GM23338 (cell line): ENCODE measurements at places on chromosomes 3 and 15. TPM values are rescaled to one million over a fixed set of nuclear protein-coding genes. Genes with fewer than 3 reads are reported as not detected.

- H3K36me3 ChIP-seq: no peaks in the 10 kb centered on the region
- H3K4me3 ChIP-seq: no peak overlapping the region
- H3K27me3 ChIP-seq: no peaks in the 10 kb centered on the region
- no peak overlapping the region for H3K27ac ChIP-seq
Observed at GRCh38 chr3:47404955-47405790, 24.4 kb downstream of the PTPN23 start.

DNA sequence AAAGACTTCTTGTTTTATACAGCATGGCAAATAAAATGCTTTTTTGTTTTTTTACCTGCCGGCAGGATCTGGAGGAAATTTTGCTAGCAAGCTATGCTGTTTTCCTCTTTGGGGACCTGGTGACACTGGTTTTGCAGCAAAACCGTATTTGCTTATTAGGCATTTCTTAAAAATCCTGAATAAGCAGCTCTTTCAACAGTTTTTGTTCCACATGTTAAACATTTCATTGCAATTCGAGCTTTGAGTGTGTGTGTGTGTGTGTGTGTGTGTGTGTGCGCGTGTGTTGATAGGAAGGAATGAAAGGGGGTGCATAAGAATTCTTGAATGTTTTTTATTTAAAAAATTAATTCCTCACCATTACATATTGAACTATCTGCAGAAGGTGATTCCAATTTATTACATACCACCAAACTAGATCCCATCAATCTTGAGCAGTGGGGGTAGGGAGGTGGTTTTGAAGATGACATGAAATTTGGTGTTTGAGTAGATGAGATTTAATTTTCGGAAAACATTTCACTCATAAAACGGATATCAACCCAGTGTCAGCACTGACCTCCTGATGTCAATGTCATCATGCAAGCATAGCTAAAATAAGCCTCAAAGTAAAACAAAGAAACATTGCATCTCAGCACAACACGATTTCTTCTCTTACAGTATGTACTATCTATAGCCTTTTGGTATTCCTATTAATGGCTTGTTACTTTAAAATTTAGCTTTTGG lies 17.3 kb downstream of the ZBTB38 start:
- peaks cover 43% of the 10 kb centered on the region for H3K4me1 ChIP-seq
- no peak overlapping the region for H3K27ac ChIP-seq
- no peaks in the 10 kb centered on the region for H3K36me3 ChIP-seq

The PTPRG gene
- 117 and 131 TPM in 2 replicates for total RNA-seq

The USP13 gene
- 13.2 and 22.7 TPM in 2 replicates for total RNA-seq

The CADM2 gene
- 13.3 and 16.4 TPM in 2 replicates for total RNA-seq

- H3K27me3 ChIP-seq: no peaks in the 10 kb centered on the region
- H3K36me3 ChIP-seq: no peaks in the 10 kb centered on the region
- H3K4me3 ChIP-seq: no peak overlapping the region
- 0 out of 2 replicates have a peak, but pooled peaks cover 8% of the 10 kb centered on the region for H3K4me1 ChIP-seq
- no peak for DNase-seq
Observed at GRCh38 chr15:31163769-31164572, 62.4 kb upstream of the TRPM1 start.

DNA sequence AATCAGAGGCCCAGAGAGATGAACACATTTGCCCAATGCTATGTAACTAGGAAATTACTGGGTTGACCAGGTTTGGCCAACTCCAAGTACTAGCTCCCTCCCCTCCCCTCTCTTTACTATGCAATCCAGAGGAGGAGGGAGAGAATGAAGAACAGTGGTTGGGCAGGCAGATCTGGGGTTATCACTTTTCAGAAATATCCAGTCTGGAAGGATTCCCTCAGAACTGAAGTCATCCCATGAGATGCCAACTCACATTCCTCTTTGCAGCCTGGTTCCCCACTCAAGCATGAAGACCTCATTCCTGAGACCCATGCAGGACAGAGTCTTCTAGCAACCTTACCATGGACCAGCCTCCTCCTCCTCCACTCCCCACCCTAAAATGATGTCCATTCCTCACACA lies 201.1 kb downstream of the TLE3 start:
- no peak overlapping the region for H3K27ac ChIP-seq
- H3K36me3 ChIP-seq: no peaks in the 10 kb centered on the region
- no peaks in the 10 kb centered on the region for H3K4me1 ChIP-seq
- H3K4me3 ChIP-seq: no peak overlapping the region

DNA sequence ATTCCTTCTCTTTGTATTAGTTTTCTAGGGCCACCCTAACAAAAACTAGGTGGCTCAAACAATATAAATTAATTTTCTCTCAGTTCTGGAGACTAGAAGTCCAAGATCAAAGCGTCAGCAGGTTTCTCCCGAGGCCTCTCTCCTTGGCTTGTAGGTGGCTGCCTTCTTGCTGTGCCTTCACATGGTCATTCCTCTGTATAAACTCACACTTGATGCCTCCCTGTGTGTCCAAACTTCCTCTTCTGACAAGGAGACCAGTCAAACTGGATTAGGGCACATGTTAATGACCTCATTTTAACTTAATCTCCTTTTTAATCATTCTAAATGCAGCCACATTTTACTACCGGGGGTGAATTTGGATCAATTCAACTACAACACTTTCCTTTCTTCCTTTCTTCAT lies 691.1 kb downstream of the DIPK2A start:
- H3K27me3 ChIP-seq: no peaks in the 10 kb centered on the region
- no peak overlapping the region for H3K27ac ChIP-seq
- H3K4me1 ChIP-seq: no peaks in the 10 kb centered on the region
- H3K4me3 ChIP-seq: no peak overlapping the region
- H3K36me3 ChIP-seq: no peaks in the 10 kb centered on the region

DNA sequence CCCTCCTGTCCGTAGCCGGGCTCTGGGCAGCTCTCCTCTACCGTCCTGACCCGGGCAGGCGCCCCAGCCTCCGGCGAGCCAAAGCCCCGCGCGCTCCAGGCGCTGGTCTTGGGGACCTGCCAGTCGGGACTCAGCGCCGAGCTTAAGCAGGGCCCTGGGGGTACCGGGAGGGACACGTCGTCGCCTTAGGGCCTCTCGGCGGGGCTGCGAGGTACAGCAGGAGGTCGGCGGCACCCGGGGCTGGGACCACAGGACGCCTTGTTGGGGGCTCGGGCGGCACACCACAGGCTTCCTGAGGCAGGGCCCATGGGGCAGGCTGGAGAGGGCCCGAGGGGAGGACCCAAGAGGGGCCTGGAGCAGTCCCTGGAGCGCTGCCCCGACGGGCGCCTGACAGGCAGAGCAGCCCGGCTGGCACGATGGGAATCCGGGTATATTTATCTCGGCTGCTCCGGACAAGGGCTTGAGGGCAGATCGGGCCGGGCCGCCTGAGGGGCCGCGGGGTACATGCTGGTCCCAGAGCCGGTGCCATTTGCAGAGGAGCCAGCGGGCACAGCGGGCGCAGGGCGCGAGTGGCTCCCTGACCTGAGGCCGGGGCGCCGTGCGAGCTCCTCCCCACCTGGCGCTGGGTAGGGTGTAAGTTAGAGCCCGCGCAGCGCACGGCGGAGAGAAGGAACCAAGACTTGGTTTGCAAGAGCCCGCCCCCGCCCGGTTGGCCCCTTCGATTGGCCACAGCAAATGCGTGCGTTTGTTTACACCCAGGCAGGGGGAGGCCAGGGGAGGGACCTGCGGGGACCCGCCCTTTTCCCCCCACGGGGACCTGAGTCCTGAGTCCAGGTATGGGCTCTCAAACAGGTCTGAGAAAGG lies 574 bp downstream of the SLC38A3 start:
- H3K27me3 ChIP-seq: peaks cover 29% of the 10 kb centered on the region
- peak overlapping the region; percentile 75 for H3K4me3 ChIP-seq
- no peaks in the 10 kb centered on the region for H3K4me1 ChIP-seq

The CDC25A gene
- 126 and 131 TPM in 2 replicates for total RNA-seq

GRCh38 chr15:86894269-86894668 lies 814.6 kb downstream of the AGBL1 start:
- peaks cover 19% of the 10 kb centered on the region for H3K4me1 ChIP-seq
- no peak overlapping the region for H3K4me3 ChIP-seq
- no peak for DNase-seq
- no peaks in the 10 kb centered on the region for H3K27me3 ChIP-seq

GRCh38 chr3:21390856-21391255 lies 360.2 kb downstream of the ZNF385D start:
- no peaks in the 10 kb centered on the region for H3K36me3 ChIP-seq
- no peaks in the 10 kb centered on the region for H3K27me3 ChIP-seq
- DNase-seq: peak; percentile 3
- H3K4me3 ChIP-seq: no peak overlapping the region
- H3K4me1 ChIP-seq: no peaks in the 10 kb centered on the region

The TF gene
- 0.76 and 2.9 TPM in 2 replicates for total RNA-seq

GRCh38 chr3:190401963-190402362 lies 14.0 kb downstream of the CLDN16 start:
- no peak overlapping the region for H3K4me3 ChIP-seq
- no peaks in the 10 kb centered on the region for H3K36me3 ChIP-seq
- H3K27ac ChIP-seq: no peak overlapping the region
- H3K27me3 ChIP-seq: no peaks in the 10 kb centered on the region
- no peaks in the 10 kb centered on the region for H3K4me1 ChIP-seq
- no peak for DNase-seq

- H3K27ac ChIP-seq: no peak overlapping the region
- H3K27me3 ChIP-seq: no peaks in the 10 kb centered on the region
- H3K4me3 ChIP-seq: no peak overlapping the region
- no peak for DNase-seq
- no peaks in the 10 kb centered on the region; the same call in 1 of the 2 replicates for H3K4me1 ChIP-seq
Observed at GRCh38 chr15:40060236-40060961, 21.4 kb upstream of the SRP14 start.

- peak overlapping the region; percentile 84 for H3K4me3 ChIP-seq
- H3K27ac ChIP-seq: 0 out of 2 replicates have a peak overlapping the region, but pooled peaks have one; percentile 36
- H3K4me1 ChIP-seq: peaks cover 37% of the 10 kb centered on the region
- H3K27me3 ChIP-seq: no peaks in the 10 kb centered on the region
Observed at GRCh38 chr3:146544929-146545528, 622 bp upstream of the PLSCR1 start.

- H3K27ac ChIP-seq: no peak overlapping the region
- DNase-seq: no peak
- H3K36me3 ChIP-seq: no peaks in the 10 kb centered on the region
- no peaks in the 10 kb centered on the region for H3K27me3 ChIP-seq
Observed at GRCh38 chr15:69000725-69001503, 13.6 kb upstream of the NOX5 start.

GRCh38 chr15:96764501-96764900 lies 434.0 kb downstream of the NR2F2 start:
- H3K4me1 ChIP-seq: no peaks in the 10 kb centered on the region; the same call in 1 of the 2 replicates
- H3K27me3 ChIP-seq: no peaks in the 10 kb centered on the region
- no peak overlapping the region for H3K27ac ChIP-seq
- H3K4me3 ChIP-seq: no peak overlapping the region
- no peaks in the 10 kb centered on the region for H3K36me3 ChIP-seq

The PLSCR2 gene
- total RNA-seq: not detected in 2 replicates

DNA sequence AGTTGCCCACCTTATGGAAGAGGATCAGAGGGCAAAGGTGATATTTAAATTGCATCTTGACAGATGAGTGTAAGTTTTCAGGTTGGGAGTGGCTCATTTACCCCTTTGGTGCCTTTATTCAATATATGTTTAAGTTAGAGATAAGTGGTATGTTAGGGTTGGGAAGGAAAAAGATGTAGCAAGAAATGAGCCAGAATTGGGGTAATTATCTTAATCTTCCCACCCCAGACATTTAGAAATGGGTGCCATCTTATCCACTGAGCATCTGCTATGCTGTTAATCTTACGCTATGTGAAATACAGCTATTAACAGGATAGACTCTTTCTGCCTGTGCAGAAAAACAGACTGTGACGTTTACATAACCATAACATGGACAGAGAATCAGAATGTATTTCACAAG lies 6.3 kb downstream of the CMTM7 start:
- H3K27ac ChIP-seq: no peak overlapping the region
- H3K4me1 ChIP-seq: peaks cover 23% of the 10 kb centered on the region
- H3K36me3 ChIP-seq: no peaks in the 10 kb centered on the region
- H3K27me3 ChIP-seq: peaks cover 4% of the 10 kb centered on the region
- H3K4me3 ChIP-seq: no peak overlapping the region

The CA12 gene
- total RNA-seq: 2.9 and 5.2 TPM in 2 replicates

DNA sequence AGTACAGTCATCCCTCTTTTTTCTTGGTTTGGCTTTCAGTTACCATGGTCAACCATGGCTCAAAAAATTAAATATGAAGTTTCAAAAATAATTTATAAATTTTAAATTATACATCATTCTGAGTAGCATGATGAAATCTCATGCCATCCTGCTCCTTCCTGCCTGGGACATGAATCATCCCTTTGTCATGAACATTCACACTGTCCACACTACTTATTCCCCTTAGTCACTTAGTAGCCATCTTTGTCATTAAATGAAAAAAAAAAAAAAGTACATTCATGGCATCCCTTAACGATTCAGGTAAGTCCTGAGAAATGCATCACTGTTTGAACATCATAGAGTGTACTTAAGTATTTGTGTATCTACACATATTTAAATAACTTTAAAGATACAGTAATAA lies 1046.3 kb downstream of the ROBO2 start:
- H3K36me3 ChIP-seq: no peaks in the 10 kb centered on the region
- H3K27ac ChIP-seq: no peak overlapping the region
- H3K27me3 ChIP-seq: no peaks in the 10 kb centered on the region

GRCh38 chr3:61381745-61382392 lies 130.6 kb upstream of the FHIT start:
- H3K4me1 ChIP-seq: no peaks in the 10 kb centered on the region
- no peak overlapping the region for H3K27ac ChIP-seq
- H3K27me3 ChIP-seq: no peaks in the 10 kb centered on the region
- peak; percentile 76 for DNase-seq
- no peak overlapping the region for H3K4me3 ChIP-seq
- H3K36me3 ChIP-seq: no peaks in the 10 kb centered on the region

The FOXL2NB gene
- 10.0 and 15.6 TPM in 2 replicates for total RNA-seq

- no peaks in the 10 kb centered on the region for H3K27me3 ChIP-seq
- H3K27ac ChIP-seq: peak overlapping the region; percentile 89
- peak overlapping the region; percentile 76 for H3K4me3 ChIP-seq
- peaks cover 36% of the 10 kb centered on the region for H3K4me1 ChIP-seq
- H3K36me3 ChIP-seq: no peaks in the 10 kb centered on the region
Observed at GRCh38 chr15:42494998-42495360, 455 bp upstream of the SNAP23 start.

The SI gene
- total RNA-seq: not detected in 2 replicates

- H3K27ac ChIP-seq: no peak overlapping the region
- no peaks in the 10 kb centered on the region; the same call in 1 of the 2 replicates for H3K4me1 ChIP-seq
- H3K27me3 ChIP-seq: no peaks in the 10 kb centered on the region
- H3K36me3 ChIP-seq: no peaks in the 10 kb centered on the region
- H3K4me3 ChIP-seq: no peak overlapping the region
Observed at GRCh38 chr15:100759106-100759505, 120.5 kb upstream of the ALDH1A3 start.

GRCh38 chr3:143848704-143849103 lies 436 bp upstream of the SLC9A9 start:
- H3K36me3 ChIP-seq: no peaks in the 10 kb centered on the region
- no peaks in the 10 kb centered on the region for H3K27me3 ChIP-seq
- peaks cover 23% of the 10 kb centered on the region for H3K4me1 ChIP-seq
- DNase-seq: no peak

DNA sequence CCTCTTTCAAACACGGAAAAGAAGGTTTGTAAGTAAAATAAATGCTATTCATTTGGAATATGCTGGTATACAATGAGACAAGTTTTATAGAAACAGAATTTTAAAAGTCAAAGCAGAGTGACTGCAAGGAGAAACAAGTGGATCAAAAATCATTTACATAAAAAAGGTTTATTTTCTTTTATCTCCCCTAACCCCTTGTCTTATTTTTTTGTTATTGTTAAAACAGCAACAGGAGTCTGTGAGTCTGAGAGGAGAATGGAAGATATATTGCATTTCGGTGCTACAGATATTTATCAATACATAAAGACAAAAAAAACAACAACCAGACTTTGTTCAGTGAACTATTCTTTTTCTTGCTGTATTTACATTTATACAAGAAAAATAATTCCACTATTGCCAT lies 1116.4 kb downstream of the OTOL1 start:
- no peaks in the 10 kb centered on the region for H3K36me3 ChIP-seq
- no peak overlapping the region for H3K4me3 ChIP-seq
- H3K4me1 ChIP-seq: peaks cover 28% of the 10 kb centered on the region; the same call in 1 of the 2 replicates
- no peaks in the 10 kb centered on the region for H3K27me3 ChIP-seq
- no peak for DNase-seq
